Fibroblast of lung (primary cell): ENCODE measurements at places on chromosomes 7 and 10. TPM values are rescaled to one million over a fixed set of nuclear protein-coding genes. Genes with fewer than 3 reads are reported as not detected.

The TMEM130 gene
- 0.26 and 0.66 TPM in 2 replicates for total RNA-seq

GRCh38 chr7:36132012-36132411 is 21.0 kb upstream of the EEPD1 start:
- H3K36me3 ChIP-seq, result no peaks in the 10 kb centered on the region
- no peak overlapping the region for H3K27ac ChIP-seq
- peaks cover 5% of the 10 kb centered on the region for H3K4me1 ChIP-seq

The RBAK gene
- 6.9 TPM in 2 replicates for total RNA-seq

DNA sequence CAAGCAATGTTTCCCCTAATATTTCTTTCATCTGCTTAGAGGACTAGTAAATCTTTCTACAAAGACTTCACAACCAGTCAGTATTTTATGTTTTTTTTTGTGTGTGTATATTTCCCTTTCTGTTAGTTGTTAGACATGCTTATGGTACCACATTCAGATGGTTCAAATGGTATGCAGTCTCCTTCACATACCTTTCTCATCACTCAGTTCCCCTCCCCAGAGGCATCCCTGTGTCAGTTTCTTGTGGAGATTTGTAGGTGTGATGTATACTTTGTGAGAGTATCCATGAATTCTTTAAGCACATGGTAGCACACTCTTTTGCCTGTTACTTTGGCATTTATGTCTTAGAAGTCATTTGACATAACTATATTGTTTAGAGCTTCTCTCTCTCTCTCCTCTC is 4.4 kb downstream of the ZNF485 start:
- H3K36me3 ChIP-seq, result no peaks in the 10 kb centered on the region
- no peak overlapping the region for H3K4me3 ChIP-seq
- no peaks in the 10 kb centered on the region for H3K27me3 ChIP-seq
- H3K4me1 ChIP-seq, result no peaks in the 10 kb centered on the region
- no peak for DNase-seq
- H3K27ac ChIP-seq, result no peak overlapping the region

The ANLN gene
- 6.2 and 21.5 TPM in 2 replicates for total RNA-seq

- no peak for DNase-seq
- H3K4me3 ChIP-seq, result no peak overlapping the region
- H3K27me3 ChIP-seq, result no peaks in the 10 kb centered on the region
- no peaks in the 10 kb centered on the region for H3K36me3 ChIP-seq
- H3K27ac ChIP-seq, result no peak overlapping the region
Observed at GRCh38 chr10:21771219-21771618, 232.3 kb downstream of the DNAJC1 start.

GRCh38 chr7:36625247-36625646 is 99.0 kb downstream of the AOAH start:
- no peak overlapping the region for H3K27ac ChIP-seq
- peaks cover 6% of the 10 kb centered on the region for H3K27me3 ChIP-seq
- H3K4me3 ChIP-seq, result no peak overlapping the region
- DNase-seq, result peak; percentile 9

The AZGP1 gene
- not detected in 2 replicates for total RNA-seq

The STEAP4 gene
- total RNA-seq, result 0.26 and 0.99 TPM in 2 replicates

DNA sequence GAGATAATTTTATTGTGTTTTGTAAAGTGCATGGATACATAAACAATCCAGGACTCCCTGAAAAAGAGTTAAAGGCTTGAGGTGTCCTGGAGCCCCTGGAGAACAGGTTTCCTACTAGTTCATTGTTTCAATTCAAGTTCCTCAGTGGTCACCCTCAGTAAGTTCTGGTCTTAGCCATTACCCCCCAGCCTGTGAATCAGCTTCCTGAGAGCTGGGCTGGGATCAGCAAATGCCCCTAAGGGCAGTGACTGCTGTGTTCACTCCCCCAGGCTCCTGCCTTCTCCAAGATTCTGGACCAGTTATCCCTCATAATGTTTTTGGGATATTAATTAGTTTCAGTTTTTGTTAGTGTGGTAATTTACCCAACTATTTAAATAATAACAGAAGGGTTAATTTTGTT is 151.6 kb upstream of the PRSS58 start:
- no peaks in the 10 kb centered on the region for H3K27me3 ChIP-seq
- no peaks in the 10 kb centered on the region for H3K4me1 ChIP-seq
- no peak overlapping the region for H3K27ac ChIP-seq
- no peak overlapping the region for H3K4me3 ChIP-seq

DNA sequence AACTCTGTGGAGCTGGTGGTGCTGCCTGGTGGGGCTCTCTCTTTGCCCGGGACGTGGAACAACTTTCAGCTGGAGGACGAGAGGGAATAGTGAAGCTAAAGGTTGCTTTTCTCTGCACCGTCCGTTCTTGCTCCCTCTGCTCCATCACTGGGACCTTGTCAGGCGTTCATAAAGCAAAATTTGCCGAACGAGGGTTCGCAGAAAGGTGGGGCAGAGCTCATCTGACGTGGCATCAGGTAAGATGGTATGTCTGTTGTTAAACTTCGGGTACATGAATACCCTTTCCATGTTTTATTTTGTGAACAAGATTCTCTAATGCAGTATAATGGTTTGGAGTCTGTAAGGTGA is 416 bp downstream of the BBS9 start:
- no peaks in the 10 kb centered on the region for H3K36me3 ChIP-seq
- DNase-seq, result no peak
- H3K27ac ChIP-seq, result peak overlapping the region; percentile 49
- no peaks in the 10 kb centered on the region for H3K27me3 ChIP-seq

DNA sequence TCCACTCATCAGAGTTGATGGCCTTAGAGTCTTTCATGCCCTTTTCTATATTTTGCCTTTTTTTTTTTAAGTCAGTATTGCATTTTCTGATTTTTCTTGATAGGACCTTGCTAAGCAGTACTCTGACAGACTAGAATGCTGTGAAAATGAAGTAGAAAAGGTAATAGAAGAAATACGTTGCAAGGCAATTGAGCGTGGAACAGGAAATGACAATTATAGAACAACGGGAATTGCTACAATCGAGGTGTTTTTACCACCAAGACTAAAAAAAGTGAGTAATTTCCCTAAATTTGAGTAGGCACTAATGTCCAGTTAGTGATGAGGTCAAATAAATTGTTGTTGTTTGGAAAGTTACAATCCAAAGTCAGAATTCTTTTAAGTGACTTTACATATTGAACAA is 7.4 kb downstream of the NUB1 start:
- no peak overlapping the region for H3K27ac ChIP-seq
- peaks cover 13% of the 10 kb centered on the region for H3K36me3 ChIP-seq
- H3K4me3 ChIP-seq, result no peak overlapping the region
- no peak for DNase-seq
- H3K4me1 ChIP-seq, result no peaks in the 10 kb centered on the region
- no peaks in the 10 kb centered on the region for H3K27me3 ChIP-seq

DNA sequence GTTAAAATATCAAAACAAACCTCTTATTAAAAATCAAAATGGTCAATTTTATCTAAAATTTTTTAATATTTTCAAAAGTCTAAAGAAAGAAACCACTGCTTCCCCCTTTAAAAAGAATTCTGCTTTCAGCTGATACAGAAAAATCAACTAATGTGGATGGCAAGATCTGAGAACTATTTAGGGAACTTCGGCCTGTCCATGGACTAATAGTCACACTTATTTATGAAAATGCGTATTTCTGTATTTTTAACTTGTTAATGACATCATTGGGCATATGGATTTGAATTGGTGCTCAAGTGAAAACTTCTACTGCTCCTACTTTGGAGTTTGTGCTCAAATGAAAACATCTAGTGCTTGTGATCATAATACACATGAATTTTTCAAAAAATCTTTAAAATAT is 31.9 kb downstream of the RNLS start:
- H3K27ac ChIP-seq, result no peak overlapping the region
- no peaks in the 10 kb centered on the region for H3K27me3 ChIP-seq
- H3K36me3 ChIP-seq, result no peaks in the 10 kb centered on the region
- no peak for DNase-seq
- H3K4me1 ChIP-seq, result no peaks in the 10 kb centered on the region

DNA sequence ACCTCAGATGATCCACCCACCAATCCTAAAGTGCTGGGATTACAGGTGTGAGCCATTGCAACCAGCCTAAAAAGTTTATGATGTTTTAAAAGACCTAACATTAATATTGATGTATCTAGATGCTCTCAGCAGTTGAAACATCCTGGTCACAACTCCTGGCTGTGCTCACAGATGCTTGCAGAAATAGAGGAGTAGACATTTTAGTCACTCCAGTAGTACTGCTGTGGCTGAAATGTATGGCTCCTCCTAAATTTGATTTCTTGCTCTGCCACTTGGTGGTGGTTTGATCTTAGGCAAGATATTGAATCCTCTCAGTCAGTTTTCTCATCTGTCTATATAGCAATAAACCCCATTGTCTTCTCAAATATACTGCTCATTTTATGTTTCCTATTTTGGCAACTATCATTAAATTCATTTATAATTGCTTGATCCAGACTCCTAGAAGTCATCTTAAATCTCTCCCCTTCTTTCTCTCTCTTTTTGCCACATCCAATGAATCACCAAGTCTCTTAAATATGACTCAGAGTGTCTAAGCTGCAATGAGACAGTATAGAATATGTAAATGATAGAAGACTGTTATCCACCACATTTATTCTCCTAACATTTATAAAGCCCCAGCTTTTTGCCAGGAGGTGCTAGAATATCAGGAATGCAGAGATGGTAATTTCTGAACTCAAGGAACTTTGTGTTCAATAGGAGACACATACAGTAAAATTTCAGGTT is 78.1 kb upstream of the NRBF2 start:
- H3K36me3 ChIP-seq, result no peaks in the 10 kb centered on the region
- no peaks in the 10 kb centered on the region for H3K4me1 ChIP-seq
- no peak overlapping the region for H3K27ac ChIP-seq
- no peaks in the 10 kb centered on the region for H3K27me3 ChIP-seq
- no peak for DNase-seq

The MYOF gene
- total RNA-seq, result 161 and 298 TPM in 2 replicates

The OR6B1 gene
- total RNA-seq, result not detected in 2 replicates

- no peaks in the 10 kb centered on the region for H3K4me1 ChIP-seq
- no peak overlapping the region for H3K4me3 ChIP-seq
- H3K27me3 ChIP-seq, result no peaks in the 10 kb centered on the region
- H3K36me3 ChIP-seq, result no peaks in the 10 kb centered on the region
- H3K27ac ChIP-seq, result no peak overlapping the region
Observed at GRCh38 chr10:107930037-107930436, 765.5 kb upstream of the SORCS1 start.

The EVX1 gene
- total RNA-seq, result not detected in 2 replicates

GRCh38 chr10:12194752-12195271 is 879 bp downstream of the NUDT5 start:
- H3K27me3 ChIP-seq, result no peaks in the 10 kb centered on the region
- H3K36me3 ChIP-seq, result peaks cover 1% of the 10 kb centered on the region
- peak overlapping the region; percentile 99 for H3K4me3 ChIP-seq
- H3K4me1 ChIP-seq, result peaks cover 6% of the 10 kb centered on the region

DNA sequence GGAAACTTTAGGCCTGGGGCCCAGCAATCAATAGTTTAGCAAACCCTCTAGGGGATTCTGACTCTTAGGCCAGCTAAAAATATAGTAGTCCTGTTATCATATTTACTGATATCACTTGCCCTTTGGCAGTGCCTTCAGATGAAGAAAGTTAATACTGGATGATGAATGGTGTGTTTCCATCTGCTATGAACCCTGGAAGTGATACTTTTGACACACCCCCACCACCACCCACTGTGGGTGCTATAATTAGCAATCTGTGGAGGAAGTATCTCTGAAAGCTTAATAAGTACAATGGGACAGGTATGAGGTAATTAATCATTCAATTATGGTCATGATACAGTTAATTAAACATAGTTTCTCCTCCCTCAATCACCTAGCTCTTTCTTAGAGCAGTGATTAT is 90.4 kb upstream of the LRRTM3 start:
- no peaks in the 10 kb centered on the region for H3K27me3 ChIP-seq
- H3K27ac ChIP-seq, result no peak overlapping the region
- no peaks in the 10 kb centered on the region for H3K36me3 ChIP-seq
- no peaks in the 10 kb centered on the region for H3K4me1 ChIP-seq
- no peak overlapping the region for H3K4me3 ChIP-seq

DNA sequence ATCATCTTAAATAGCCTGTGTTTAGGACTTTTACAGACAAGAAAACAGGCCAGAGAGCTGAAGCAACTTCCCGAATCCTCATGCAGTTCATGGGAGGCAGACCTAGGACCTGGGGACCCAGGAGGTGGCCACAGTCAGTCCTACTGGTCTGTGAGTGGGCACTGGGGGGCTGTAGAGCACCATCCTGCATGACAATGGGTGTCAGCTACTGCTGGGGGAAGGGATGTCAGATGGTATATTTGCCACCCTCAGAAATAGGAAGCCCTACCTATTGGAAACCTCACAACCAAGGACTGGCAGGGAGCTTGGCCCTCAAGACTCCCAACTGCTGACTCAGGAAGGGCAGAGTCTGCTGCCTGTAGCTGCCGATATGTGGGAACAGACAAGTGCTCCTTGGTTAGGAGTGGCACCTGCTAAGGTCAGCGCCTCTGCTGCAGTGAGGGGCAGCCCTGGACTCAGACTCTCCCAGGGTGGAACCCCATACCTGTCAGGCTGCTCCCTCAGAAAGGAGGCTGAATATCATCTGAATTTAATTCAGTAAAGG is 29.7 kb downstream of the OGDH start:
- H3K4me3 ChIP-seq, result no peak overlapping the region
- no peak overlapping the region for H3K27ac ChIP-seq
- DNase-seq, result no peak
- peaks cover 2% of the 10 kb centered on the region for H3K36me3 ChIP-seq

- no peak overlapping the region for H3K4me3 ChIP-seq
- H3K27me3 ChIP-seq, result peaks cover 2% of the 10 kb centered on the region
- no peak overlapping the region for H3K27ac ChIP-seq
- no peak for DNase-seq
- no peaks in the 10 kb centered on the region for H3K36me3 ChIP-seq
Observed at GRCh38 chr7:140670343-140670935, 2.3 kb upstream of the ADCK2 start.

The OLAH gene
- not detected in 2 replicates for total RNA-seq

GRCh38 chr10:130773941-130774340 is 537.6 kb downstream of the TCERG1L start:
- H3K27me3 ChIP-seq, result no peaks in the 10 kb centered on the region
- no peak for DNase-seq
- no peak overlapping the region for H3K27ac ChIP-seq
- H3K4me3 ChIP-seq, result no peak overlapping the region

The ALOX5 gene
- not detected in 2 replicates for total RNA-seq

- no peak for DNase-seq
- H3K4me1 ChIP-seq, result no peaks in the 10 kb centered on the region
- H3K27me3 ChIP-seq, result no peaks in the 10 kb centered on the region
- H3K27ac ChIP-seq, result no peak overlapping the region
Observed at GRCh38 chr7:158849768-158850544, 6.4 kb upstream of the DYNC2I1 start.

DNA sequence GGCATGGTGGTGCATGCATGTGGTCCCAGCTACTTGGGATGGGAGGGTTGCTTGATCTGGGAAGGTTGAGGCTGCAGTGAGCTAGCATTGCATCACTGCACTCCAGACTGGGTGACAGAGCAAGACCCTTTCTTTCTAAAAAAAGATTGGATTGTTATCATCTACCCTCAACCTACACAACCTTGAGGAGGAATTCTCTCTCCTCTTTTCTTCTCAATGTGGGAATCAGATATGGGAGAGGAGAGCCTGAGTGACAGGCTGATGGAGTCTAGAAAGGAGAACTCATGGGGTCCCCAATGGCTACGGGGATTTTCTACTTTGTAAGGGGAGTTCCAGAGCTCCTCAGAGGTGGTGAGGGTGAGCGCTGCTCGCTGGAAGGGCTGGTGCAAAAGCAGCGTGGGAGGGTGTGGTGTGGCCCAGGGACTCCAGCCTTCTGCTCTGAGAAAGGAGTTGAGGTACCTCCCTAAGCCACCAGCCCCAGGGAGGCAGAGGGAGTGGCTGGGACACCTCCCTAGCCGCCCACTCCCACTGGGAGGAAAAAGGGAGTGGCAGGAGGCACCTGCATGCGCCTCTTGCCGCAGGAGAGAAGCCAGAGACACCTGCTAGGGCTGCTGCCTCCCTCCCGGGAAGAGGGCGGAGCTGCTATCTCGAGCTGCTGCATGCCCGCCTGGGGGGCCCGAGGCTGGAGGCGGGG is 48.4 kb downstream of the GATA3 start:
- no peak overlapping the region for H3K27ac ChIP-seq
- H3K36me3 ChIP-seq, result no peaks in the 10 kb centered on the region
- DNase-seq, result no peak
- no peaks in the 10 kb centered on the region for H3K4me1 ChIP-seq
- no peaks in the 10 kb centered on the region for H3K27me3 ChIP-seq
- H3K4me3 ChIP-seq, result no peak overlapping the region
